ENCODE measurements at places on chromosomes 7 and 10. TPM values are rescaled to one million over a fixed set of nuclear protein-coding genes. Genes with fewer than 3 reads are reported as not detected.

INPP5A gene
- total RNA-seq: 74.9 TPM

MYO1G gene
- 0.61 TPM for total RNA-seq

AMPH gene
- 8.3 TPM for total RNA-seq

ZPBP gene
- total RNA-seq: not detected
